ENCODE measurements at places on chromosomes 5 and 9.
A peak's percentile ranks its signal among the peaks of the same experiment; 100 is the strongest.

DNA sequence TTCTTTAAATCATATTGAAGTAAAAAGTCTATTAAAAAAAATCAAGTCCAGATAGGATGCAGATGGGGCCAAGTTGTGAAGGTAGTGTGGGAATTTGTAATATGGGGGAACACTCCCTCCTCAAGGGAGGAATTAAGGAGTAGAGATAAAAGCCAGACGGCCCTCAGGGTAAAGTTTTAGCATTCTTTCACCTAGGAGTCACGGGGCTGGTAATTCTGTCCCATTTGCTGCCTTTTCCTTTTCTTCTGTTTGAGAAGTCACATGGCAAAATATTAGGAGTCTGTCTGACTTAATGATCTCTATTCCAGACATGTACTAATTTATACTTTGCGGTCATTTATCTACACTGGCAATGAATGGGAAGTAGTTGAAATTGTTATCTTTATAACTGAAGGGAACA lies 61.9 kb downstream of the SNX24 start:
- peak; percentile 90 for ATAC-seq

GRCh38 chr5:179930788-179931473 lies 23.2 kb upstream of the TBC1D9B start:
- ATAC-seq: no peak

DNA sequence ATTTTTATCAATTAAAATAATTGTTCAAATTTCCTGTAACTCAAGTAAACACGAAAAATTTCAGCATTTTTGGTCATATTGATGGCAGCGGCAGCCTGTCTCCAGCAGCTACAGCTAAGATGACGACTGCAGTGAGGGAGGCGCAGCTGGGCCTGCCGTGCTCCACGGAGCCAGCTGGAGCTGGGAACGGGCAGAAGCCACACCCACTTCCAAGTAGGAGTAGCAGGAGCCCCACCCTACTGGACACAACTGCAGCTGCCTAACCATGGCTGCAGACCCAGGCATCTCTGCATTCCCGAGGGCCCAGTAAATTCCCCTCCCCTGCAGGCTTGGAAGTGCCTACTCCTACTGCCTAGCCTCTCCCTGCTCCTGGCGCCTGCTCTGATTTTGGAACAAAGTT lies 2031.7 kb downstream of the EFNA5 start:
- no peak for ATAC-seq

- ATAC-seq: no peak
Observed at GRCh38 chr9:96350866-96351265, 32.6 kb downstream of the SLC35D2 start.

DNA sequence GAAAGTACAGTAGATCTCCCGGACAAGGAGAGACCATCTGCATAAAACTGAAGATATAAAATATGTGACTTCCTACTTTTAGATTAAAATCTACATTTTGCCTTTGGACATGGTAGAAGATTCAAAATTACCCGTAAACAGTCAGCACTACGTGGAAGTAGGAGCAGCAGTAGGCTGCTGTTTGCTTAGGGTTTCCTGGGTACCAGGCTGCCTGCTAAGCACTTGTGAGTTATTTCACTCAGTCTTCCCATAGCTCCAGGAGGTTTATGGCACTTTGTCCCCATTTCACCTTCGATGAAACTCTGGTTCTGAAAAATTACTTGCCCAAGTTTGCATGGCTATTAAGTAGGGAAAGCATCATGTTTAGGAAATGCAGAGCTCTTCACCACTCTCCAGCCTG lies 92.6 kb downstream of the STK32A start:
- ATAC-seq: no peak

GRCh38 chr9:135165003-135165711 lies 77.7 kb downstream of the OLFM1 start:
- ATAC-seq: no peak

GRCh38 chr9:136502940-136503550 lies 20.2 kb upstream of the SEC16A start:
- ATAC-seq: no peak

- ATAC-seq: peak; percentile 60
Observed at GRCh38 chr5:177370488-177371119, 12.9 kb downstream of the RGS14 start.

DNA sequence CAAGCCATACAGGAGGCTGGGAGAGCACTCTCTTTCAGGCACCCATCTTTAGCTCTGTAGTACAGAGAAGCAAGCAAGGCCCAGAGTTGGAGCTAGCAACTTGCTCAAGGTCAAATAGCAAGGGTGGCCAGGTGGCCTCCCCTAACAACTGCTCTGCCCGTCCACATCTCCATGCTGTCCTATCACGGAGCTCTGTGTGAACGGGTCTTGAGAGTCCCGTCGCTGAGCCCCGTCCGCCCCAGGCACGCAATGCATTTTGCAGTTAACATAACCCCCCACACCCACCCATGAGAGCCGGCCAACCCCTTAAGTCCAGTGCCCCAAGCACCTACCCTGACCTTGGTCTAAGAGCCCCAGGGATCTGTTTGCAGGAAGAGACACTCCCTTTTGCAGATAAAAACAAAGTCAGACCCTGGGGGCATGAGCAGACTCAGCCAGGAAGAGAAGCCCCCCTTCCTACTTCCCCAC lies 1.5 kb downstream of the RNF44 start:
- no peak for ATAC-seq

- ATAC-seq: no peak
Observed at GRCh38 chr5:127515693-127516440, 1.6 kb upstream of the PRRC1 start.

GRCh38 chr5:148972974-148973374 lies 89.9 kb downstream of the SH3TC2 start:
- peak; percentile 85 for ATAC-seq

- ATAC-seq: no peak
Observed at GRCh38 chr5:92455011-92455410, 1071.9 kb upstream of the ARRDC3 start.

GRCh38 chr9:36820392-36820861 lies 213.6 kb downstream of the PAX5 start:
- no peak for ATAC-seq

DNA sequence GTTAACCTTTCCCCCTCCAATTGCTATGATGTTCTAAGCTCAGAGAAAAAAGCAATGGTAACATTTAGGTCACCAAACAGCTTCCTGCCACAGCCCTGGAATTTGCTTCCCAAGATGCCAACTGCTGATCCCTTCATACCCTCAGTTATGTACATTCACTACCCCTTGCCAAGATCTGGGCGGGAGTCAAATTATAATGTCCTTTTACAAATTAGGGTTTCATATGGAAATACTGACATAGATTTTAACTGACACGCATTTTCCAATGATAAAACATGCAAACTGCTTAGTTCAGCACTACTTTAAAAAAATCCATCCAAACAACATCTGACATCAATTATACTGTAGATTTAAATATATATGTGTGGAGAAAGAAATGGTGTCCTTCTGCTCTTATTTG lies 5.0 kb downstream of the LOX start:
- ATAC-seq: no peak

DNA sequence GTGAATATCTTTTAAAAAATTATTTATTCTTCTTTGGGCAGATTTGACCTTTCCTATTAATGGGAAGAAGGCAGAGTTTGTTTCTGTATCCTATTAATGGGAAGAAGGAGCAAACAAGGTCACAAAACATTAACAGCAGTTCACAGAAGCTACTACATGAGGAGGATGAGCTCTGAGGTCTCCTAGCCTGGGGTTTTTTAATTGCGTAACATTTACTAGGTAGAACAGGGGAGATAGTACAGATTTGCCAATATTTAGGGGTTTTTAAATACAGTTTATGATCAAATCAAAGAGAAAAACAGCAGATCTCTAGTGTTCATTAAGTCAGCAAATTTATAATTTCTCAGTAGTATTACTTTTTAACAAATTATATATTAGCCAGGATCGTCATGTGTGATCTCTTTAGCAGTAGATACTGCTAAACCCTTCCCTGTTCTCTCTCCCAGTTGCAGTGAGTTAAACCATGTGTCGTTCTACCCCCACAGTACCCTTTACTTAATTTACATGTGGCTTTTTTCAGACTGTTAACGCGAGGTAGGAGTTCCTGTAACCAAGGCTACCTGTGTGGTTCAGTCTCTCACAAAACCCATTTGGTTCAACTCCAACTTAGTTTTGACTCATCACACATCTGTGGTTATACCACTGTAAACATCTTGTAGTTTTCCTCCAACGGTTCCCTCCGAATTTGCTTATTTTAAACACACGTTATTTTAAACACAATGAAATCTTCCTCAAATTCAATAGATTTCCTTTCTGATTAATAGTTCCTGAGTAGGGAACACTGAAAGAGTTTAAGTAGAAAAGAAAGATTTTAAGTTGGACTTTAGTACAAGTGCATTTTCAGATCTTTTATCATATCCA lies 13.3 kb downstream of the SLC25A46 start:
- ATAC-seq: no peak

DNA sequence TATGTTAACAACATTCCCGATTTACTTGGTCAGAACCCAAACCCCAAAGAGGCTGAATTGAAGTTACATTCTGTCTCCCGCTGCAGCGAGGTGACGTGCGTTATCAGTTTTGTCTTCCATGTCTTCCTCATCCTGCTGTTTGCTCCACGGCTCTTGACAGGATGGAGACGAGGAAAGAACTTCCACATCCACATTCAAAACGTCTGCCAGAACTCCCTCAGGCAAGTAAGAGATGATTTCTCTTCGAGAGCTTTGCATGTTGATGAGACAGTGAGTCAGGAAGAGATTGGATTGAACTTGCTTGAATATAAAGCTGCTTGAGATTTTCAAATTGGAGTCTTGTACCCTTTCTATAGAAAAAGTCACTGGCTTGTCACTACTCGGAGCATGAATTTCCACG lies 242.6 kb downstream of the AUH start:
- no peak for ATAC-seq

GRCh38 chr9:85414390-85414789 lies 327.4 kb downstream of the AGTPBP1 start:
- no peak for ATAC-seq

GRCh38 chr5:14440223-14440581 lies 141.4 kb upstream of the OTULINL start:
- ATAC-seq: peak; percentile 25

- no peak for ATAC-seq
Observed at GRCh38 chr5:125611541-125611940, 811.7 kb upstream of the GRAMD2B start.

- ATAC-seq: peak; percentile 72
Observed at GRCh38 chr5:76709762-76710161, 6.2 kb upstream of the F2R start.

DNA sequence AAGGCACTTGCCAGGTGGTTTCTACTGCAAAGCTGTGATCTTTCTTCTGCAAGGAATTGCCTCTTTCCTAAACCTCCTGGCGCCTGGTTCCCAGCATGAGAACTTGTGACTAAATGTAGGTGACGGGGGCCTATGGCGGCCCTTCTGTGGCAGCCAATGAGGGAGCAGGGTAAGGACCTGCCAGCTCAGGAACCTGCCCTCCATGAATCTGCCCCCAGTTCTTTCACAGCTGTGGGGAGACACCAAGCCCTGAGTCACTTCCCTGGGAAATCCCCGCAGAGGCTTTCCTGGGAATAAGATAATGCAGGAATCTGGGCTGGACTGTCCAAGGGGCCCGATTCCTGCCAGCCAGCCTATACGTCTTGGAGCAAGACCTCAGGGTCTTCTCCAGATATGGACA lies 56.7 kb upstream of the CTNNA1 start:
- peak; percentile 84 for ATAC-seq

- ATAC-seq: peak; percentile 91
Observed at GRCh38 chr9:124868511-124869465, 6.9 kb downstream of the ARPC5L start.

DNA sequence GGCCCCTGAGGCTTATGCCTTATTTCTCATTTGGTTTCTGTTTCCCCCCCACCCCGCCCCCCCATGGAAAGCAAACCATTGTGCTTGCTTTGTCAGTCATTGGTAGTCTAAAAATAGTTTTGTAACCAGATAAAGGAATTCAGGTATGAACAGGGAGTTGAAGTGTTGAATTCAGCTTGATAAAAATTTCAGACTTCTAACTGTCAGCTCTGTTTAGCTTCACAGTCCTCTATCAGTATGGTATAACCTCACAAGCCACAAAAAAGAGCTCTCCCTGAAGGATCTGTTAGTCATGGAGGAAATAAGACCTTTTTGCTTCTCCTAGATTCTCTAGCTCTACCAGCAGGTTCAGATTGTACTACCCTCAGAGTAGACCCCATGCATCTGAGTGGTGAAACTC lies 378.1 kb downstream of the TMEM38B start:
- no peak for ATAC-seq

DNA sequence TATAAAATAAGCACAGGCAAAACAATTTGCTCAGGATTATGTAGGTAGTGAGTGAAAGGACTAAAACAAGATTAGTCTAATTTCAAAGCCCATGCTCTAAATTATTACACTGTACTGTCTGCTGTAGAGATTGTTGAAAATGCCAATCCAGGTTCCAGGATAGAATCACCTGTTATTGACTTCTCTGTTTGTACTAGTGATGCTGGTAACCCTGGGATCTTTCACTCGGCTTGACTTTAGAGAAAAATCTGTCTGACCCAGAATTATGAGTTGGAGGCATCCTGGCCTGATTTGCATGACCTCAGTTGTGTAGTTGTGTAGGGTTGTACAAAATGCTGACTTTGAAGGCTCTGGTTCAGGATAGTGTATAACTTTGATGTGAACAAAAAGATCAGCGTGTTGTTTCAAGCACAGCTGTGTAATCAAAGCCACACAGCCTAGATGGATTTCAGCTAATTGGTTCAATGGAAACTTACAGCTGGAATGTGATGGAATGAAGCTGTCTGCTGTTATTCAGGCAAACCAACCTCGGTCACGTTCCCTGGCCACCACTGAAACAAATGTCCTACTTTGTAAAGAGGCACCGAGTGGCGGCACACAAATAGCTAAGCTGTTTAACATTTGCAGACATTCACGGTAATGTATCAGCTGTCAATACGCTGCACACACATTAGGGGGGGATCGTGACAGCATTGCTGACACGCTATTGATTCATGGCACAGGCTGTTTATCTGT lies 340.3 kb downstream of the KCTD16 start:
- no peak for ATAC-seq

DNA sequence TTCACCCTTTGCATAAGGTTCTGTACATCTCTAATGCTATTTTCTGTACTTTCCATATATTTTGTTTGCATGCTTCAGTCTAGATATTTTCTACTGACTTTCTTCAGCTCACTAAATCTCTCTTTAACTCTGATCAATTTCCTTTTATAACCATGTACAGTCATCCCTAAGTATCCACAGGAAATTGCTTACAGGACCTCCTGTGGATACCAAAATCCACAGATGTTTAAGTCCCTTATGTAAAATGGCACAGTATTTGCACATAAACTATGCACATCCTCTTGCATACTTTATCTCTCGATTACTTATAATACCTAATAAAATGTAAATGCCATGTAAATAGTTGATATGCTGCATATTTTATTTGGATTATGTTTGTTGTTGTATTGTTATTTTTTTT lies 442.1 kb downstream of the TLE4 start:
- ATAC-seq: no peak

- no peak for ATAC-seq
Observed at GRCh38 chr5:148950471-148950863, 112.4 kb downstream of the SH3TC2 start.

- no peak for ATAC-seq
Observed at GRCh38 chr9:127172066-127172707, 49.8 kb upstream of the ANGPTL2 start.

GRCh38 chr9:120397453-120397852 lies 182.5 kb downstream of the CDK5RAP2 start:
- no peak for ATAC-seq

GRCh38 chr9:117974108-117974507 lies 269.9 kb downstream of the TLR4 start:
- ATAC-seq: no peak

All from SK-N-SH treated with all-trans-retinoic acid at 6 μM for 48 hours (cell line).